ENCODE measurements at places on chromosomes 12 and 14.

- DNase-seq, result no peak
Measured at GRCh38 chr12:12357719-12358461, 1.0 kb downstream of the BORCS5 start.

DNA sequence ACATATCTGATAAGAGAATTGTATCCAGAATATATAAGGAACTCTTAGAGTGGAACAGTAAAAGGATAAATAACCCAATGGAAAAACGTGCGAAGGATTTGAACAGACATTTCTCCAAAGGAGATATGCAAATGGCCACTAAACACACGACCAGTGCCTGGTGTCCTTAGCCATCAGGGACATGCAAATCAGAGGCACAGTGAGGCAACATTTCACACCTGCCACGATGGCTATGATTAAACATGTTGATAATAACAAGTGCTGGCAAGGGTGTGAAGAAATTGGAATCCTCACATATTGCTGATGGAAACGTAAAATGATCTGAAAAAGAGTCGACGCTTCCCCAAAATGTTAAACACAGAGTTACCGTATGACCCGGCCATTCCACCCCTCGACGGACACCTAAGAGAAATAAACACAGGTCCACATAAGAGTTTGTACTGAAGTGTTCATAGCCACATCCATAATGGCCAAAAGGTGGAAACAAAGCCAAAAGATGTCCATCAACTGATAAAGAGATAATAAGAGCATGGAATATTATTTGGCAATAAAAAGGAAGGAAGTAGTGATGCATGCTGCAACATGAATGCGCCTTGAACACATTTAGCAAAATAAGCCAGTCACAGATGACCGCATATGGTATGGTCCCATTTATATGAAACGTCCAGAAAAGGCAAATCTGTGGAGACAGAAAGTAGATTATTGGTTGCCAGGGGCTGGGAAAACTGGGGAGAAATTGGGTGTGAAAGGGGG lies 6.3 kb upstream of the TMEM121 start:
- DNase-seq, result no peak

GRCh38 chr12:96053476-96054243 lies 18.3 kb upstream of the LTA4H start:
- DNase-seq, result no peak

DNA sequence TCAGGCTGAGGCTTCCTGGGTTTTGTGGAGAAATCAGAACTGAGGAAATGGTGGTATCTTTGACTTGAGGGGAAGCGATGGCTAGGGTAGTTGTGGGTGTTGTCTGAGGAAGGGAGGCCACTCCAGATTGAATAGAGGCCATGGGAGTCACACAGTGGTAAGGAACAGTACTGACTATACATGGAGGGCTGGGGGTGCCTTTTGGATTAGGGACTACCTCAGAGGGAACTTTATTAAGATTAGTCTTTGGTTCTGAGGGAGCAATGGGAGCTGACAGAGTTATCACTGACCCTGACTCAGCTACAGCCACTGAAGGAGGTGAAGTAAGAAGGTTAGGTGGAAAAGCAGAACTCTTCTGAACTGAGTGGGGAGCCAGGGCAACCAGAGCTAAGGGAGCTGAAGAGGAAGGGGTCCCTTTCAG lies 4.4 kb downstream of the NACA start:
- DNase-seq, result no peak

- DNase-seq, result no peak
Measured at GRCh38 chr12:20269337-20270067, 98.8 kb upstream of the PDE3A start.

GRCh38 chr12:122421821-122422729 lies at the start of gene CLIP1:
CLIP1 (minus strand) TSS chr12:122422669; CDS start chr12:122380452, 42,217 bp downstream.
- peak; percentile 51 for DNase-seq

DNA sequence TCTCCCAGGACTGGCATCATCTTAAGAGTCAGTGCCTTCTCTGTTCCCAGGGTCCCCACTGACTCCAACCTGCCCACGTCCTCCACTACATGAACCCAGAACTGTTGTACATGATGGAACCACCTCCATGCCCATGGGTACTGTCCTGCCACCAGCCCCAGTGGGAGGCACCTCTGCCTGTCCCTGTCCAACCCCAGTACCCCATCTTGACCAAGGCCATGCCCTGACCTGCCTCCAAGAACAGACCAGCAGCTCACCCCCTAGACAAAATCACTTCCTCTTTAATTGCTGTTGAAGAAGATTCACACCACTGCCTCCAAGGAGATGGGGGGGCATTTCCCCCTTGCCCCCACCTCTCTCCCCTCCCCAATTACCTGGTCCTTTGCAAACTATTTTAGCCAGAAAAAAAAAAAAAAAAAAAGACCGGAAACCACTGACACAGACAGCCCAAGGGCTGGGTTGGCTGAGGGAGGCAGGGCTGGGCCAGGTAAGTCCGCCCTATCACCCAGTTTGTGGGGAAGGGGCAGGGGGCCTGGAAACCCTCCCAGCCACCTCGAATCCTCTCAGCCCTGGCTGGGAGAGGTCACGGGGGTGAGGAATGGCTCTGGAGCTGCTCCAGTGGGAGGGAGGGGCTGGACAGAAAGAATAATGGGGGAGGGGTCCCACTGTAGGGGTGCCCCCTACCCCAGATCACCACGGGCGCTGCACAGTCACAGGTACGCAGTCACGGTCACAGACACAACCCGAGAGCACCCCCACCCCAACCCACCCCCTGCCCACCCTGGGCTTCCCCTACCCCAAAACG lies 13.4 kb downstream of the AGAP2 start:
- DNase-seq, result no peak

DNA sequence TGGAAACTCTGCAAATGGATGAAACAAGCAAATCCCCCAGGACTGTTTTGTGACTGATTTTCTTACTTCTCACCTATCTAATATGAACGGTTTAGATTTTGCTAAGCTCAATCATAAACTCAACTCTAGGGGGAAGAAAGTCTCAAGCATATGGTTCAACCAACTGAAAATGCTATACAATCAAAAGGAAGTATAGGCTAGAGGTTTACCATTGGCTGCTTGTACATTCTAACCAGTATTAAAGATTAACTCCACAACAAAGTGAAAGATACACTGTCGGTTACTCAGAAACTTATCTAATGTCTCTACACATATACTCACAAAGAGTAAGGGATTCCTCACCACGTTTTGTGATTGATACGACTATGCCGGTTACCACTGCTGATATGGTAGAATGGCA lies 281.8 kb upstream of the SOX5 start:
- no peak for DNase-seq

DNA sequence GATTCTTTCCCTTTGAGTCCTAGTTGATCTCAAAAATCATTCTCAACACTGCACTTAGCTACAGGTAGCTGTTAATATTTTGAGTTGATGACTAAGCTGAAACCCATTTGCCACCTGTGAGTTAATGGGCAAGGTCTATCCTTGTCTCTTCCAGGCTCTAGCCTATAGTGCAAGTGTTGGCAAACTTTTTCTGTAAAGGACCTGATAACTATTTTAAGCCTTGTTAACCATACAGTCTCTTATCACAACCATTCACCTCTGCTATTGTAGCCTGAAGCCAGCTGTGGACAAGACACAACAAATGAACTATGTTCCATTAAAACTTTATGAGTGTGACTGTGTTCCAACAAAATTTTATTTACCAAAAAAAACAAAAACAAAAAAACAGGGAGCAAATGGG lies 19.4 kb downstream of the RAP1B start:
- DNase-seq, result no peak

DNA sequence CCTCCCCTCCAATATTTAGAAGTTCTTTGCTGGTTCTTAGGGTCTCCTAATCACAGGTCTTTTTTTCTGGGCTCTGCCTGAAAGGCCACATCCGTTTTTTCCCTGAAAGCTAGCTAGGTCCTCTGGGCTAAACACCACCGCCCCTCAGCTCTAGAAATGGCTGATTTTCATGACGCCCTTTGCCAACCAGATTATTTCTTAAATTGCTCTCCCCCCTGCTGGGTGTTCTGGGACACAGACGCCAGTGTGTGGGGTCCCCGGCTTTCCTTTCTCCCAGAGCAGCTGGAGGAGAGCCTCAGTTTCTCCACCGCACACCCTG lies 45.3 kb upstream of the ATP23 start:
- no peak for DNase-seq

- no peak for DNase-seq
Measured at GRCh38 chr12:6262623-6263022, 47.9 kb upstream of the PLEKHG6 start.

DNA sequence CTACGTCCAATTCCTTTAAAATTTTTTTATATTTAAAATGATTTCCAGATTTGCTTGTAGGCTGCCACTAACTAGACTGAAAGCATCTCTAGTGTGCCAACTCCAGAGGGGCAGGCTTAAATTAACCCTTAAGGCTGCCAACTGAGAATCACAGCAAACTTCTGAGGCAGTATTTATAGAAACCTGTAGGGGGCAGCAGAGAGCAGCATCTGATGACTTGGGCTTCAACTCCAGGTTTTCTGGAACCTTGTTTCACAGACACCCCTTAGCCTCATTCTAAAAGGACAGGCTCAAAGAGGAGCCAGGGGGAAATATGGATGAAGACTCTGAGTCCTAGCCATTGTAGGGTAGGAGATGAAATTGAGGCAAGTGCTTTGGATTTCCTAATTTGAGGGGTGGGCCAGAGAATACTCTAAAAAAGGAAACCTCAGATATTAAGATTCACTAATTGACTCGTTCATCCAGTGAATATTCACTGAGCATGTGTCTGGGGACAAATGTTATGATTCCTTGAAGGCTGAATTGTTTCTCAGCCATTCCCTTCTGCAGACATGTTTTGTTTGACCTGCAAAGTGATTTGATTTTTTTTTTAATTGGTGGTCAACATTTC lies 63.3 kb upstream of the HSPB8 start:
- no peak for DNase-seq

- DNase-seq, result no peak
Measured at GRCh38 chr12:18898470-18898869, 160.6 kb downstream of the CAPZA3 start.

- DNase-seq, result no peak
Measured at GRCh38 chr14:90714811-90715210, 101.4 kb downstream of the TTC7B start.

DNA sequence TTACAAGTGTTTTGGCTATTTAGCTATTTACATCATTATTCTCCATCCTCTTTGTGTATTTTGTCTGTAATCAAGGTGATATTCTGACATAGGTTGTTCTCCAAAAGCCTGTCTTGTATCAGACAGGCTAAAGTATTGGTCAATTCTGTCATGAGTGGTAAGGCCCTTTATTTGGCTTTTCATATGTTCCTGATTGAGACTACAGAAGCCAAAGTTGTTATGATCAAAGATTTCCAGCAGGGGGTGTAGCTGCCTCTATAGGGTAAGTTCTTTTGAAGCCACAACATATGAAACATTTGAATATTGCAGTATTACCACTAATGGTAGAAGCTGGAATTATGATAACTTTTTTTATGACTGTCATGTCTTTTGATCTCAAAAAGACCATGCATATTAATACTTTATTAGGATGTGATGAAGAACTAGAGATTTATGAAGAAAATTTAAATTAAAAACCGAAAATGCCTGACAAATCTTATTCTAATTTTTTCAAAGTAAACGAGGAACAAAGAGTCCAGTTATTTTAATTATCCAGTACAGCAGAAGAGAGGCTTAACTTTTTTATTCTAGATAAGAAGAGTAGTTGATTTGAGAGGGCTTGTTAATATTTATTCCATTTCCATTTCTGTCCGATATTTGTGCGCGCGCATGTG lies 3.4 kb upstream of the ARHGAP5 start:
- DNase-seq, result no peak

DNA sequence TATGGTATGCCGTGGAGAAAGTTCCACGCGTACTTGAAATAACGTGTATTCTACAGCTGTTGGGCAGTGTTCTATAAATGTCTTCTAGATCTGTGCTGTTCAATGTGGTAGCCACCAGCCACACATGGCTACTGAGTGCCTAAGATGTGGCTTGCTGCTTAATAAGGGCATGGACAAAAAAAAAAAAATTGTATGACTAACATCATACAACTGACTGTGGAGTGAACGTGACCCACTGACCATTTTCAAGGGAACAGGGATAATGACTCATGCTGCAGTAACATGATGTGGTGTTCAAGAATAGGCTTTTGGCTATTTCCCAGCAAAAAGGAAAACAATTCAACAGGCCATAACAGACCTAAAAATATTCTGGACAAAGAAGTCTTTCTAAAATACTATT lies 13.0 kb downstream of the ATG14 start:
- no peak for DNase-seq

DNA sequence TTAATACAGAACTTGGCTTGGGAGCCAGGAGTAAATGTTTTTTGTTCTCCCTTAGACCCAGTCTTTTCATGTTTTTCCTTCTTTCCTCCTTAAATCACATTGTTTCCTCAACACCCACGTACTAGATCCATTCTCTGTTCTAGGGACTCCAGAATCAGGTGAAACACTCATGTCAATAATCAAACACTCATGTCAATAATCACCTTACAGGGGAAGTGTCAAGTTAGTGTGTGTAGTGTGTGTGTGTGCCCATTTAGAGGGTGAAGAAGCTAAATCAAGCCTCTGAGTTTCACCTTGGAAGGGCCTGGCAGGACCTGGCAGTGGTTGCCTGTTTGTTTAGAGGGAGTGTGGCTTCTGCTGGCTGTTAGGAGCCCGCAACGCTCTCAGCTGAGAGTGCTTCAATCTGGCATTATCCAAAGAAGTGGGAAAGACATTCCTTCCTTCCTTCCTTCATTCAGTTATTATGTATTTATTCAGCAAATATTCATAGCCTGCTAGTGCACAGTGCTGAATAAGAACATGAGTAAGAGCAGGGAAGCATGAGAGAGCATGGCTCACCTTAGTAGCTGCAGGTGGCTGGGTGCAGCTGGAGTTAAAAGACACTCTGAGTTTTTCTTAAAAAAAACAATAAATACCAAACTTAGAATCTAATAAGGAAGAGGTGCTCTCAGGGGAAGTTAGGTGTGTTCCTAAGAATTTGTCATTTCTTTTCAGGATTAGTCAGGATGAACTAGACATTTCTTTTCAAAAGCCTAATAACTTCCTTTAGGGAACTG lies 17.6 kb upstream of the EID3 start:
- no peak for DNase-seq

- no peak for DNase-seq
Measured at GRCh38 chr12:80359703-80360102, 84.3 kb upstream of the PTPRQ start.

GRCh38 chr12:61220337-61220736 lies 1039.9 kb upstream of the USP15 start:
- DNase-seq, result no peak

DNA sequence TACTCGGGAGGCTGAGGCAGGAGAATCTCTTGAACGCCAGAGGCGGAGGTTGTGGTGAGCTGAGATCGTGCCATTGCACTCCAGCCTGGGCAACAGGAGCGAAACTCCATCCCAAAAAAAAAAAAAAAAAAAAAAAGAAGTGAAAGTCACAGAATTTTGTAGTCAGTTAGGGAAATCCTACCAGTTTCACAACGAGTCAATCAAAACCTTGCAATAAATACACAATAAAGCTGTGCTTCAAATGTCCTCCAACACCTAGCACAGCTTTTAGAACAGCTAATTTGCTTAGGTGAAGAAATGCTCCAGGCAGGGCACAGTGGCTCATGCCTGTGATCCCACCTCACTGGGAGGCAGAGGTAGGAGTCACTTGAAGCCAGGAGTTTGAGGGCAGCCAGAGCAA lies 112.8 kb upstream of the ATF7IP start:
- no peak for DNase-seq

GRCh38 chr12:130236446-130236845 lies 74.2 kb downstream of the FZD10 start:
- no peak for DNase-seq

GRCh38 chr12:121301876-121302275 lies 5.4 kb upstream of the CAMKK2 start:
- DNase-seq, result no peak

- DNase-seq, result no peak
Measured at GRCh38 chr12:124577374-124577773, 10.0 kb upstream of the NCOR2 start.

- DNase-seq, result no peak
Measured at GRCh38 chr14:23827100-23827892, 126.3 kb upstream of the DHRS4 start.

Measured in activated T-helper 1 cell treated with Interleukin-2 at 50 U/mL for 16 hours (primary cell).